Germinal center (tissue), 1 donor: ENCODE measurements at places on chromosomes 3 and 15.

GRCh38 chr15:96320107-96320506 is 10.4 kb upstream of the NR2F2 start:
- no peak for DNase-seq

DNA sequence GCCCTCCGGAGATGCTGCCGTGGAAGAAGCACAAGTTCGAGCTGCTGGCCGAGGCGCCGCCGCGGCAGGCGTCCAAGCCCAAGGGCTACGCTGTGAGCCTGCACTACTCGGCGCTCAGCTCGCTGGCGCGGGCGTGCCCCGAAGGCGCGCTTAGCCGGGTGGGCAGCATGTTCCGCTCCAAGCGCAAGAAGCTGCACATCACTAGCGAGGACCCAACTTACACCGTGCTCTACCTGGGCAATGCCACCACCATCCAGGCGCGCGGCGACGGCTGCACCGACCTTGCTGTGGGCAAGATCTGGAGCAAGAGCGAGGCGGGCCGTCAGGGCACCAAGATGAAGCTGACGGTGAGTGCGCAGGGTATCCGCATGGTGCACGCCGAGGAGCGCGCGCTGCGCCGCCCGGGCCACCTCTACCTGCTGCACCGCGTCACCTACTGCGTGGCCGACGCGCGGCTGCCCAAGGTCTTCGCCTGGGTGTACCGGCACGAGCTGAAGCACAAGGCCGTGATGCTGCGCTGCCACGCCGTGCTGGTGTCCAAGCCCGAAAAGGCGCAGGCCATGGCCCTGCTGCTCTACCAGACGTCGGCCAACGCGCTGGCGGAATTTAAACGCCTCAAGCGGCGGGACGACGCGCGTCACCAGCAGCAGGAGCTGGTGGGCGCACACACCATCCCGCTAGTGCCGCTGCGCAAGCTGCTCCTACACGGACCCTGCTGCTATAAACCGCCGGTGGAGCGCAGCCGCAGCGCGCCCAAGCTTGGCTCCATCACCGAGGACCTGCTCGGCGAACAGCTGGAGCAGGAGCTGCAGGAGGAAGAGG is 1.3 kb downstream of the FAM43A start:
- DNase-seq: peak; percentile 51

DNA sequence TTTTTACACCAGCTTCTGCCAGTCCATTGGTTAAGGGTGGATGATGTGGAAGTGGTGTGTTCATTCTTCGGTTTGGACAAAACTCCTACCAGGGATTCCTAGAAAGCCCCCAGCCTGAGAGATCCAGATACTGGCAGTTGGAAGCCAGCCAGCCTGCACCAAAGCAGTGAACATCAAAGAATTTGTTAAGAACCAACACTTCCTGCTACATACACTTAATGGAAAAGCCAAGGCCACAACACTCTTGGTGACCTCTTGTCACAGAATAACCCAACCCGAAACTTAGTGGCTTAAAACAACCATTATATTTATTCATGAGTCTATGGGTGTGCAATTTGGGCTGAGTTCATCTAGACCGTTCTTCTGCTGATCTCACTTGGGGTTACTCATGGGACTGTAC is 42.9 kb upstream of the ADAMTS9 start:
- no peak for DNase-seq

DNA sequence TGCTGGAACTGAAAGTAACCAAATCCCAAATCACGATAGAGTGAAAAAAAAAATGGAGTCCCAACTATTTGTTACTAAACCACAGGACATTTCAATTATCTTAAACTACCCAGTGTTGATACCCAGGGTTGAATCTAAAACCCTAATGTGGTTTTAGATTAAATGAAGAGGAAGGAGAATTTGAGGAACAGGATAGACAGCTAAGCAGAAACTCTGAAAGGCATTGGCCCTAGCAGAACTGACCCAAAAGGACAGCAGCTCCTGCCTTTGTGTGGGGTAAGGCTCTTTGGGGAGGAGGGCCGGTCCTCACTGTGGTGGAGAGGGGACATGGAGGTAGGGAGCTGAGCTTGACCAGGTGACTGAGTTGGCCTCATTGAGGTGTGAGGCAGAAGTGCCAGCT is 30.7 kb upstream of the SNRK start:
- DNase-seq: no peak
